ENCODE measurements at places on chromosomes 13 and 19.

DNA sequence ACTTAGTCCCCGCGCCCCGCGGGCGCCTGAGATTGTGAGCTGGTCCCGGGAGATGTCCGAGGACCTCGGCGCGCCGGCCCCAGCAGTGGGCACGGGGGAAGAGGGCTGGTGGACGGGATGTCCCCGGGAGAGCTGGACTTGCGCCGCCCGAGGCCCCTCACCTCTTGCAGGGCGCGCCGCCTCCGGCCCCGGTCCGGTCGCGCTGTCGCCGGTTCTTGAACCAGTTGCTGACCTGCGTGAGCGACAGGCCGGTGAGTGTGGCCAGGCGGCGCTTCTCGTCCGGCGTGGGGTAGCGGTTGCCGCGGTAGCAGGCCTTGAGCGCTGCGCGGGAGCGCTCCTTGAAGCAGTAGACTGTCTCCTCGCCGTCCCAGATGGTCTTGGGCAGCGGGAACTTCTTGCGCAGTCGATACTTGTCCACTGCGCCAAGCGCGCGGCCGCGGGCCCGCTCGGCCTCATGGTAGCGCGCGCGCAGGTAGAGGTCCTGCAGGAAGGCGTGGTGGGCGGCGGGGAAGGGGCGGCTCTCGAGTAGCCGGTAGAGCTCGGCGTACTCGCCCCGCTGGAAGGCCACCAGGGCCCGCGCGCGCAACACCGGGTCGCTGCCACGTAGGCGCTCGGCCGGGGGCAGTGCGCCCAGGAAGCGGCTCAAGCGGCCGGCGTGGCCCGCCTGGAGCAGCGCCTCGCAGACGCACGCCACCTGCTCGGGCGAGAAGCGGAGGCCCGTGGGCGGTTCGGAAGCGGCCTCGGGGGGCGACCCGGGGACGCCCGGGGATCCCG is 984 bp downstream of the SIX5 start:
- DNase-seq: peak; percentile 62

DNA sequence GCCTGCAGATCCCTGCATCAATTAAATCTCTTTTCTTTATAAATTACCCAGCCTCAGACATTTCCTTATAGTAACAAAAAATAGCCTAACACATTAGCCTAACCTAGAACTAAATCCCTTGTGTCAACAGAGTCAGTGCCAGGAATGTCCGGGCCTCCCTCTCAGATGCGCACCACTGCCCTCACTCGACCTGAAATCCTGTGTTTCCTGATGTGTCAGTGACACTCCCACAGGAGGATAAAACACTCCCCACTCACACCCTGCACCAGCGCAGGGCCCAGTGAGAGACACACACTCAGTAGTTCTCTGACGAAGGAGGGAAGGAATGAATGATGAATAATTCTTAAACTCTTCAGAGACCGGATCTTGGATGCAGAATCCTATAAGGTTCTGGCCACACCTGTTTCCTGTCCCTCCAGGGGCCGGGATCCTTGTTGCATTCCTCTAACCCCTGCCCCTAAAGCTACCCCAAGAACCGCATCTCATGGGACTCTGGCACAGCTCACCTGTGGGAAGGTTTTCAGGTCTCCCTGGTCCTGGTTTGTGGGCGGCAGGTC is 3.1 kb downstream of the CEACAM3 start:
- DNase-seq: no peak

DNA sequence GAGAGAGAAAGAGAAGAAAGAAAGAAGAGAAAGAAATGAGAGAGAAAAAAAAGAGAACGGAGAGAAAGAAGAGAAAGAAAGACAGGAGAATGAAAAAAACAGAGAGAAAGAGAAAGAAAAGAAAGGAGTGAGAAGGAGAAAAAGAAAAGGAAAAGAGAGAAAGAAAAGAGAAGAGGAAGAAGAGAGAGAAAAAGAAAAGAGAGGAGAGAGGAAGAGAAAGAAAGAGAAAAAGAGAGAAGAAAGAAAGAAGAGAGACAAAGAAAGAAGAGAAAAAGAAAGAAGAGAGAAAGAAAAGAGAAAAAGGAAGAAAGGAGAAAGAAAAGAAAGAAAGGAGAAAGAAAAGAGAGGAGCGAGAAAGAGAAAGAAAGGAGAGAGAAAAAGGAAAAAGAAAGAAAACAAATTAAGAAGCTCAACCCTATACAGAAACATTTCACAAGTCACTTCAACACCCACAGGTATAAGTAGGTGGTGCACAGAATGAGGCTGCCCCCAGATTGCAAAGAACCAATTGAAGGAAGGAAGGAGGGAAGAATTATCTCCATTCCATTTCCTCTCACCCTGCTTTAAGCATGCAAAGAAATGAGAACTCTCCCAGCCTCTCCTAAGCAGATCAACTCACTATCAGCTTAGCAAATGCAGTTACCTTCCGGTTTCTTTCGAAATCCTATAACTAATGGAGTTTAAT is 98.8 kb upstream of the CACNA1A start:
- no peak for DNase-seq

DNA sequence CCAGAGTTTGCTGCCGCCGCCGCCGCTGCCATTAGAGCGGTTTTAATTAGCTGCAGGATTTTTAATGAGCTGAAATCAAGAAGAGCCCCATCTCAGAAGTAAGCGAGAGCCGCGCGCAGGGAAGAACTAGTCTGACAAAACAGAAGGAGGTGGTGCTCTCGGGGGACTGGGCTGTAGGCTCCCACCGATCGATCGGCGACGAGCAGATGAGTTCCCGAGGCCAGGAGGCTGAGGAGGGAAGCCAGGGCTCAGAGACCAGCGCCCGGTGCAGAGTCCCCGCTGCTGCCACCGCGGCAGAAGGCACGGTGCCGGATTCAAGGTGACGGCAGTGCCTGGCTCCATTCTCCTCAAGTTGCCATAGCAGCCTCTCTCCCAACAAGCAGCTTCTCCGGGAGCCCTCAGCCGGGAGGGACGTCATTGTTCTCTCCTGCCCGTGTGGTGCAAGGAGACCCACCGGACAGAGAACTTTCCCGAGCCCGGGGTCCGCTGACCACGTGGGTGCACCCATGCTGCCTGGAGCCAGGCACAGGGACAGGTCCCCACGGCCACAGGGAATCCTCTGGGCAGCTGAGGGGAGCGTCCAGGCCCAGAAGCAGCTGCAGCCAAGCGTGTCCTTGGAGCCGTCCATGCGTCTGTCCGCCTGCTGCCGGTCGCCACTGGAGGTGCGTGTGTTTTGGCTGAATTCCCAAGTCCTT is 62.9 kb downstream of the CHST8 start:
- DNase-seq: no peak

- no peak for DNase-seq
Observed at GRCh38 chr19:14505488-14506239, 9.7 kb upstream of the GIPC1 start.

- peak; percentile 34 for DNase-seq
Observed at GRCh38 chr19:55080968-55081769, 5.5 kb downstream of the EPS8L1 start.

- DNase-seq: no peak
Observed at GRCh38 chr19:4369888-4370260, 26.5 kb downstream of the MPND start.

DNA sequence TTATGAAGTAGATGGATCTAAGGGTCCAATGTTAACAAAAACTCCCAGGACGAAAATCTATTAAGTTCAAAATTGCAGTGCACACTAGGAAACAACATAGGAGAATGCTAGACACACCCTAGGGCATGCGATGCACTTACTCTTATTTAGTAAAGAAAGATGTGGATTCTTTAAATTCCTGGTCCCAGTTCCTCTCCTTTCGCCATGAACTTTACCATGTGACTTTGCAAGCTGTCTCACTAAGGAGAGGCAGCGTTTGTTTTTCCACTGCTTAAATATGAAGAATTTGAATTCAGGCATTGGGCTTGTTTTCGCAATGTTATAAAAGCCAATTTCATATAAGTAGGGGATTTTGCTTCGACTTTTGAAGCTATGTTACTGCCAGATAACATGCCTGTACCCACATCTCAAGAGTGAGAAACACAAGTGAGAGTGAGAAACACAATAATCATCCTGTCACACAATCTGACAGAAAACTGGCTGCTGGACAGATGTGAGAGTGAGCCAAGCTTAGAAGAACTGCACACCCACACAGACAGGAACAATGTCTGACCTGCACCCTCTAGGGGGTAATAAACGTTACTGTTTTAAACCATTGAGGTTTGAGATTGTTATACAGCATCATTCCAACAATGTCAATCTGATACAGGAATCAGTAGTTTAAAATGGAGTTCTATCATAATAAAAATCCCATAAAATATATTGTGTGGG is 1308.4 kb downstream of the SLITRK5 start:
- DNase-seq: no peak

GRCh38 chr13:42544246-42544926 is 29.6 kb upstream of the TNFSF11 start:
- no peak for DNase-seq

- no peak for DNase-seq
Observed at GRCh38 chr13:32370805-32371204, 55.5 kb downstream of the BRCA2 start.

GRCh38 chr19:56748378-56748777 is 76.8 kb upstream of the ZNF835 start:
- no peak for DNase-seq

DNA sequence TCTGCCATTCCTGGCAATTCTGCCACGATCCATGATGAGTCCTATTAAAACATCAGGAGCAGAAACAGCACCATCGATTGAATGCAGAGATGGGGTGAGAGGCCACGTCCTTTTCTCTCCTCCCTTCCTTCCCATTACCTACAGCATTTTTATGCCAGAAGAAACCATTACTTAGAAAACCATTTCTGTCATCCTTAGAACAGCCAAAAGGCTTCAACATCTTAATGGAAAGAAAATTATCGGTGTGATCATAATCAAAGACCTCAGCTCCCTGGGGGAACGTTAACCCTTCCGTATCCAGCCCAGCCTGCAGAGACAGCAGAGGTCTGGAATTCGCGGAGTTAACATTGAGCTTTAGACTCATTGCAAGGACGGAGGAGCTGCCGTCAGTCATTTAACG is 56.0 kb upstream of the SIAH3 start:
- DNase-seq: no peak

DNA sequence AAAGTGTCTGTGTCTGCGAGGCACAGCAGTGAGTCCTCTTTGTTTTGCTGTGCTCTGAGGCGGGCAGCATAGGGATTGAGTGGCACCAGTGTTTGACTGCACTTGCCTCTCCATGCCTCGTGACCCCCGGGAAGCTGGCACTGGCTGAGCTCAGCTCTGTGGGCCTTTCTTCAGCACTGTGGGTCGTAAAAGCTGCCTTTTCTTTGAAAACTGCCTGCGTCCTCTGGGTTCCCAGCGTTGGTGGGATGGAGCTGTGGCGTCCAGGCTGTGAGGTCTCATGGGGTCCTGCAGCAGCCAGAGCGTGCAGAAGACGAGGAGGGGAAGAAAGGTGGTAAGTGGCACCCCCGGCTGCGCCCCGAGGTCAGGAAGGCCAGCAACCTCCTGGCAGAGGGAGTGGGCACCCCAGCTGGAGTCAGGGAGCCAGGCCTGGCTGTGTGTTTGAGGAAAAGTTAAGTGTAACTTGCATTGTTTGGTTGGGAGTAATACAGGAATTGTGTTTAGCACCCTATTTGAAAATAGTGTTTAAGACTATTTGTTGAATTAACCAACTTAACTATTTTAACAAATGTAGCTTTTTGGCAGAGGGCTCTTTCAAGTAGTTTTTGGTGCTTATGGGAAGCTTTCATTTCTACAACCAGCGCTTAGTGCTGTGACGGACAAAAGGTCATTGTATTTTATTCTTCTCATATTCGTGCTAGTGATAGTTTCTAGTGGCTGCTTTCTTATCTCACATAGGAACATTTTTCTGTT is 79.3 kb upstream of the TEX29 start:
- no peak for DNase-seq
